NCI-H524 treated with DMSO at 0.1 percent for 48 hours (cell line): ENCODE measurements at places on chromosomes 16 and 17.

- DNase-seq, result no peak
Measured at GRCh38 chr17:43698678-43699437, 37.1 kb upstream of the MEOX1 start.

DNA sequence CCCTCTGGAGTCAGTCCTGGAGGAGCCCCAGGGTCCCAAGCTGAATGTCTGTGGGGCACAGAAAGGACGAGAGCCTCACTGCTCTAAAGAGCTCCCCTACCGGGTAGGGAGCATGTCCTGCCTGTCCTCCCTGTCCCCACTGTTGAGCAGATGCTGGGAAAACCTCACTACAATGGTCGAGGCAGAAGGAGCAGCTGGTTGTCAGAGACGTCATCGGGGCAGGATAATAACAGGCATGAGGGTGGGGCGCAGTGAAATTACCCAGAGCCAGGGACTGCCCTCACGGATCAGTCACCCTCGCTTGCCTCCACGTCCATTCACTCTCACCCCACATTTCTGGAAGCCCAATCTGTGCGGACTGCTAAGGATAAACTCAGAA, 538 bp downstream of the TM4SF5 start:
- DNase-seq, result no peak

DNA sequence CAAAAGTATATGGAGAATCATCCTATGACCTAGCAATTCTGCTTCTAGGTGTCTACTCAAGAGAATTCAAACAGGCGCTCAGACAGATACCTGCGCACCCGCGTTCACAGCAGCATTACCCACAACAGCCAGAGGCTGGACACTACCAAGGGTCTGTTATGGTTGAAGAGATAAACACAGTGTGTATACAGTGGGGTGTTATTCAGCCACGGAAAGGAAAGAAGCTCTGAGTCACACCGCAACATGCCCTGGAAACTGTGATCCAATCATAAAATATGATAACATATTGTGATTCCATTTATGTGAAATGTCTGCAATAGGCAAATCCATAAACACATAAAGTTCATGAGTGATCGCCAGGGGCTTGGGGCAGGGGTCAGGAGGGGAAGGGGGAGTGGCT, 18.0 kb upstream of the JPH3 start:
- no peak for DNase-seq

DNA sequence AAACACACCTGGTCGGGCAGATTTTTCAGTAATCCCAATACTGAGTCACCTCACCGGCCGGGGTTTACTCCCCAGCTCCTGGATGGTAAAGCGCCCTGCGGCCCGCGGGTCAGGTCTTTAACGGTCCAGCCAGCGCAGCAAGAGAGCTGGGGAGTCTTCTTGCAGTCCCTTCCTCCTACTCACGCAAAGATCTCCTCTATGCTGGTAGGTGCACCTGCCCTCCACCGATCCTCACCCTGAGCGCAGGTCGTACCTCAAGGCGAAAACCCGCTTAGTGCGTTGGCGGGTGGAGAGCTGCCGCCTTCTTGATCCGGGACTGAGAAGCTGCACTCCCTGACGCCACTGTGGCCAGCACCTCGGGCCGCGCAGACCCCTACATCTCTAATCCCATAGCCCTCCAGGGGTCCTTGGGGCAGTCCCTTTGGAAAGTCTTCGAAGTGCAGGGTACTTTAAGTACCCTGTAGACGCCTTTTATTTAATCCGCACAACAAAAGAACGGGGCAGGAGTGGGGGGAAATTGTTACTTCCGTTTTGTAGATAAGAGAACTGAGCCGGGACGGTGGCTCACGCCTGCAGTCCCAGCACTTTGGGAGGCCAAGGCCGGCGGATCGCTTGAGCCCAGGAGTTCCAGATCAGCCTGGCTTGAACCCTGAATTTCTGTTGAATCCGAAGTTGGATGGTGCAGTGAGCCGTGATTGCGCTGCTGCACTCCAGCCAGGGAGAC, 10.4 kb upstream of the HOXB13 start:
- DNase-seq, result no peak

DNA sequence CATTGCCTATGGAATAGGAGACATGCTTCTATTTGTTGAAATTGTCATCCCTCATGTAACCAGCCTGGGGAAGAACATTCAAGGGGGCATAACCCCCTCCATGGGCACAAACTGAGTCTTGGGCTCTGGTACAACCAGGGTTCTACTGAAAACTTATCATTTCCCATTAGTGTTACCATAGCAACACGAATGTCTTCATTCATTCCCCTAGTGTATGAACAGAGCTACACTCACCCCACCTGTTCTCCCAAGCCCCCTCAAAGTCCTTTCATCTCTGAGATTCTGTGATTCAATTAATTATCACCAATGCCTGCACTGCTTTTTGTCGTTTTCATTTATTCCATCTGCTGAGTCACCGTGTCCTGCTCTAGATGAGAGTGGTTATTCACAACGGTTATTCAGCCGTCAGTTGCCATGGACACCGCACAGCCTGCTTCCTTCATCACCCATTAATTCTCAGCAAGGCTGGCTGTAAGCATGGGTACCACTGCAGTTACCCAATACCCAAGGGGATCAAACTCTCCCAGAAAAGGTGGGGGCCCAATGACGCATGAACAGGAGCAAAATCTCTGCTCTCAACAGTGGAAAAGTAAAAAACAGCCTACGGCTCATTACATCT, 1.6 kb upstream of the GAST start:
- no peak for DNase-seq

- no peak for DNase-seq
Measured at GRCh38 chr17:42411361-42411760, 11.7 kb downstream of the CAVIN1 start.
